ENCODE measurements at places on chromosomes 7 and 10.

DNA sequence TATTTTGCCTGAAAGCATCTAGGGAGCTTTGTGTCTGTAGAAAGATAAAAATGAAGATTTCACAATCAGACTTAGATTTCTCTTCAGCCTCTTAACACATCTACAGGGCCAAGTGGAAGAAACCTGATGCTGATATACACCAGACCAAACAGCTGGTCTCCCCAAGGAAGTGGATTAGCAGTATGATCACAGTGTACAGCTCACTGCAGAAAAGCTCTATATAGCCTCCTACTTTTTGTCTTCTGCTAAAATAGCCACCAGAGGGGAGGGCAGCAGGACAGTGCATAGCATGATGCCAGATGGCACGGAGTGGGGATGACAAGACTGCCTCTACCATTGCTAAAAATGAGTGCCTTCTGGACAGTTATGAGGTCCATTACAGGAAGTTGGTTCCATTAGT, 16.0 kb downstream of the FAM13C start:
- no peak for DNase-seq

- no peak for DNase-seq
These were observed 75.0 kb upstream of the CTBP2 start for GRCh38 chr10:125235093-125236069.

DNA sequence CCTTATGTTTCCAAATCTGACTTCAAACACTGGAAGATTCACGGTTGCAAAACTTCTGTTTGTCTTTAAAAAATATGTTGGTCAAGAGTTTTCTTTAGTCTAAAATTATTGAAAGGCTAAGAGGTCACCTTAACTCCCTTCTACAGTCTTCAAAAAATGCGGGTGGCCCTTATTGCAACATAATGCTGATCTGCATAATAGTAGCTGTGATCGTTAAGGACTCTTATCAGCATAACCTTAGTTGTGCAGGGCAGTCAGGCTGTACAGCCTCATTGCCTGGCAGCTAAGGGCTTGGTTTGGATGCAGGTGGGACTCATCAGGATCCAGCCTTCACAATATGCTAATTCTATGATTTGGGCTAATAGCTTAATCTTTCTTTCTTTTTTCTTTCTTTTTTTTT, 15.0 kb downstream of the KIAA1217 start:
- DNase-seq = no peak

- DNase-seq = no peak
These were observed 51.6 kb upstream of the RPA3 start for GRCh38 chr7:7769710-7770627.

- peak; percentile 49 for DNase-seq
These were observed 72.1 kb upstream of the STARD3NL start for GRCh38 chr7:38105874-38106483.

DNA sequence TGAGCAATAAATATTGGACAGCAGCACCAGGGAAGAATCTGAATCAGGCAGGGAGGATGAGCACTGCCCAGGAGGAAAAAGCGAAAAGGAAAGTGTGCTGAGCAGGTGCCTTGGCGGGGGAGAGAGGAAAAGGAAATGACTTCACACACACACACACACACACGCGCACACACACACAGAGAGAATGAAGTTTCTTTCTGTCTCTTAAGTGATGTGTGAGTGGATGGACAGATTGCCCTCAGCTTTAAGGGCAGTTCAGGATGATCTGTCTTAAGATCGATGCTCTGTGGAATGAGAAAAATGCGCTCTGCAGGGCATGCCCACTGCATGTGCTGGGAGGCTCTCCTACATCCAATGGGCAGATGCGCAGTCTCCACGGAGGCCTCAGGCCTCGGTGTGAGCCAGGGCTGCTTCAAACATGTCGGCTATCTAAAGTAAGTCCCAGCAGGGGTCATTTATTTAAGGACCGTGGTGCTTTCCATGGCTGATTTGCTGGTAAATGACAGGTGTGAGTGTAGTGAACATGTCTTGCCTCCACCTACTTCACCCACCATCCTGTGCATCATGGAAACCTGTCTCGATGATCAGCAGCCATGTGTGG, 2.5 kb upstream of the ACBD5 start:
- peak; percentile 87 for DNase-seq

DNA sequence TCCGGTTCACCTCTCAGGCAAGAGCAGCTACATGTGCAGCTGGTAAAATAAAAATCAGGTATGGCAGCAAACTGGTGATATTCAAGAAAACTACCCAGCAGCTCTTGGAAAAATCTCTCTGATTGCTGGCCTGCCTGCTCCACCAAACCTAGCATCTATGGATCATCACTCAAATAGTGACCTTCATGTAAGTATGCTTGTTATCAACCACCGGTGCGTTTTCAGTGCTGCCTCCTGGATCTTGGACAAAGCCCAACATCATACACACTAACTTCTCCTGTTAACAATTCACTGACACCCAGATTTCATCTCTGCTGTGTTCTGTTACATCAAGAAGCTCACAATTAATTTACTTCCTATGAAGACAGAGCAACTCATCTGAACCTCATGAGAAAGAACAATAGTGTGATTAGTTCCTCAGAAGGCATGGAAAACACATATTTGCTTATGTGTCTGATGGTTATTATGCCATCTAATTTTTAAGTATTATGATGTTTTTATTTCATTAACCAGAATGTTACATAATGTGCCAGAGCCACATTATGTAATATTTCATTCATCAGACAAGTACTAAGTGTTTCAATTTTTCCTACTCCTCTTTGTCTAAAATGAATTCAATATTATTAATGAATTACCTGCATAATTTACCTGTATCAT, 8.8 kb downstream of the CDK6 start:
- no peak for DNase-seq

DNA sequence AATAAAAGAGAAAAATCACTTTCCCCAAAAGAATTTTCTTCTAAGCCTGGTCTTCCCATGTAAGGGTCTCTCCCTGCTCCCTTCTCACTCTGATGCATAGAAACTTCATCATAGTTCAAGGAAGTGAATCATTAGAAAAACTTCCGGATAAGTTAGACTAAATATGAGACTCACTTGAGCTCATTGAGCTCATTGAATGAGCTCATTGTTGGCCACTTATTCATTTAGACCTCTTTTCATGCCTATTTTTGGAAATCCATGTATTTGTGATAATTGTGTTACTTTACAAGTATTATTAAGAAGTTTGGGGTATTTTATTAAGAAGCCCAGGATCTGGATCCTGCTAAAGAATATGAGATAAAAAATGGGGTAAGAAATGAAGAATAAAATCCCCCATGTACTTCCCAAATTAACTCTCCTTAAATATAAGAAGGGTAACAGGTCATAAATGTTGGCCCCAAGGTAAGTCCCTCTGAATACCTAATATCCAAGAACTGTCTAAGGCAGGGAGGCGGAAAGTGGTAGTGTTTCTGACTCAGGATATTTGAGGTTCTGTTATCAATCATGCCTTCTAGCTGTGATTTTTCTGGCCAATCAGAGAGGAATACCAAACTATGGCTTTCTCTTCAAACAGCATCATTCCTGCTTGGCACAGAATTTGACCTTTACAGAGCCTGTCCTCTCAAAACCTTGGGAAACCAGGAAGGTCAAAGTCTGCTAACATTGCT, 236.5 kb upstream of the PTN start:
- no peak for DNase-seq

GRCh38 chr10:58508316-58508715, 4.4 kb upstream of the BICC1 start:
- DNase-seq = no peak

GRCh38 chr7:29177963-29178600, 16.5 kb upstream of the CHN2 start:
- DNase-seq = peak; percentile 22

- no peak for DNase-seq
These were observed 50.2 kb downstream of the NDUFB2 start for GRCh38 chr7:140746751-140747150.

DNA sequence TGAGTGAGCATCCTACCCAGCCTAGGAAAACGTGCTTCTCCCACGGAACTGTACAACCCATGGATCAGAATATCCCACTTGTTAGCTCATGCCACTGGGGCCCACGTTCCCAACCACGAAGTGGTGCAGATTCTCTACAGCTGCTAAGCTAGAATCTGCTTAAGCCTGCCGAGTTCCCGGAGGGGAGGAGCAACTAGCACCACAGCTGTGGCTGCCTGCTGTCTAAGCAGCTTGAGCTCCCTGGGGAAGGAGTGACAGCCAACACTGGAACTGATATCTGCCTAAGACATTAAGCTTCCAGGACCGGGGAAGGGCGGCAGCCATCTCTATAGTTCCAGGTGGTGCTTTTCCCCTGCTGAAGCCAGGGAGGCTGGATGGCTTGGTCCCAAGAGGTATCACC, 334.7 kb upstream of the CHRM2 start:
- no peak for DNase-seq

DNA sequence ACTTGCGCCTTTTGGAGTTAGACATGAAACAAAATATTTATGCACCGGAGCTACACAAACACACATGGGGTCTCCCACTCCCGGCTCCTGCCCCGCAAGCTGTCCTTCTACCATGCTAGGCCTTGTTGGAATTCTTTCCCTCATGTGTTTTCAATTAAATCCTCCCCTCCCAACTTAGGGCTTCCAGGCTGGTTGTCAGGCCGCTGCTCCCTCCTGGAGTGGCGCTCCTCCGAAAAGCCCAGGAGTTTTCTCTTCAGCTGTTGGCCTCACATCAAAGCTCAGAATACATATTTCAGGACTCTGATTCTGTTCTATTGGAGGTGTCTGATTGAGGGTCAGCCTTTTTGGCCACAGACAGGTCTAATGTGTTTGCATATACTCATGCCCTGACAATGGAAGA, 113.3 kb downstream of the FANK1 start:
- no peak for DNase-seq

DNA sequence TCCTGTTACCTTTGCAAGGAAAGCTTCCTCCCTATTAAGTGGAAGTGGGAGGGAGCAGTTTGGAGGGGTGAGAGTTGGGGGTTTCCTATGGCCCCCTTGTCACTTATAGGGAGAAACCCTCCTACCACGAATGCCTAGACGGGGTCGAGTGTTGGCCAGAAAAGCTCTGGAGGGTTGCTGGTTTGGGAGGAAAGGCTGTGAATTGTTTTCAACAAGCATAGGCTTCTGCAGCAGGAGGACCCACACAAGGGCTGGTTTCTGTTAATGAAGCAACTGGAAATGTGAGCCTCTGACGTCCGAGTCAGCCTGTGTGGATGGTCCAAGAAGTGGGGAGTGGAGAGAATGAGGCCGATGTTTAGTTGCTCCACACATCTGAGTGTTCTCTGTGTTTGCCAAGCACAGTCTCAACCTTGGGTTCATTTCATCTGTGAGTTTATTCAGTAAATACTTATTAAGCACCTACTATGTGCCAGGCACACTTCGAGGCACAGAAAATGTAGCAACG, 37.3 kb upstream of the LEP start:
- no peak for DNase-seq

- DNase-seq = no peak
These were observed 95.0 kb downstream of the CDCA7L start for GRCh38 chr7:21850531-21851285.

DNA sequence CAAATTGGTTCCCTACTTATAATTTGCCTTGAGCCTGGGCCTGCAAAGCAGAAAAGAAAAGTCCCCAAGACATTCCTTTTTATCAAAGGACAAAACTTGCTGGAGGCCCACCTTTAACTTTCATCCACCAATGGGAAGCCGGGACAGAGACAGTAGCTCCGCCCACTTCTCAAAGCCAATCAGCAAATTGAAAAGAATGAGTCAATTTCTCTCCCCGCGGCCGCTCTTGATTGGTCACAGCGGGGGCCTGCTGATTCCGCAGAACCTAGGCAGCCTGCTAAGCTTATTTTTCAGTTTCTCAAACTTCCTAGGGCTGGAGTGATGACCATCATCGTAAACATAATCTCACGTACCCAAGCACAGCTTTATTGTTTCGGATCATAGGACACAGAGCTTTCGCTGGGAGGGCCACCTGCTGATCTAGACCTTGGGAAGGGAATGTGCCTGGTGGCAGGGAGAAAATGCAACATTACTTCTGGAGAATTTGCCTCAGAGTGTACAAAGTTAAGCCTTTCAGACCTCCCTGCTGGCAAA, at the start of gene SLC13A4:
SLC13A4 (minus strand) TSS at position 51 of the 534 bp plus-strand sequence. CDS start 690 bp downstream, outside the sequence.
- no peak for DNase-seq

GRCh38 chr7:18547509-18548187, 52.1 kb downstream of the HDAC9 start:
- DNase-seq = no peak

DNA sequence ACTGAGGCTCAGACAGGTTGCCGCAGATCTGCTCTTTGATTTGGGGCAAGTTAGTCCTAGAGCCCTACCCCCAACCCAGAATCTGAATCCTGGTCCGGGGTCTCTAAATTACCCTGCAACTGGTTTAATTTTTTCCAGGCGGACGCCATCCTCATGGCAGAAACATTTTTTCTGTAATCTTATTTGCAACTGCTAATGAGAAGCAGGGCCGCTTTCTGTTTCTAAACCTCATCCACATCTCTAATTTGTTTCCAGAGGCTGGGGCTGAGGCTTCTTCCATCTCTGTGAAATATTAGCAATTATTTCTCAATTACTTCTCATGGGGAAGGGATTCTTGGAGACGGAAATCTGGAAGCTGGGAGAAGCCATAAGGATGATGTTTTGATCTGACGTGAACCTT, 261.6 kb downstream of the RPS24 start:
- no peak for DNase-seq

GRCh38 chr10:24360282-24361127, 151.6 kb downstream of the KIAA1217 start:
- DNase-seq = peak; percentile 58

DNA sequence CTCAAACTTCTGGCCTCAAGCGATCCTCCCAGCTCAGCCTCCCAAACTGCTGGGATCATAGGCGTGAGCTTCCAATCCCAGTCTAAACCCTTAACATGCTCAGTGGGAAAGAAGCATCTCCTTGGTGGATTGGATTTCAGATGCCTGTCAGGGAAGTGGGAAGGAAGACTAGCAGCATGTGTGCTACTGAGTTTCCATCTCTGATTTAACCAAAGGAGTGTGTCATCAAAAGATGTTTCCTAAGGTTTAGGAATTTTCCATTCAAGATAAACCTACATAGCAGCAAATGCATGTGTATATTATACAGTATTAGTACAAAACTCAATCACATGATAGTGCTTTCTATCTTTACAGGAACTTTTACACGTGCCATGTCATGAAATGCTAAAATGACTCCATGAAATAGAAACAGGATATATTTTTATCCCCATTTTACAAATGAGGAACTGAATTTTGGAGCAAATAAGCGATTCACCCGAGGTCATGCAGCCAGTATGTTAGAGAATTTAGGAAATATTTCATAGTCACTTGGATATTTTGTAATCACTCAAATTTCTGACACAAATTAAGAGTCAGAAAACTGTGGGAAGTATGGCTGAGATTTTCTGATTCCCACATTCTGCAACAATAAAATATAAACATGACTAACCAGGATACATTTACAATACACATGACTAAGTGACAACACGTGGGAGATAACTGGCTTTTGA, 11.4 kb upstream of the TMEM26 start:
- no peak for DNase-seq

- no peak for DNase-seq
These were observed 111.5 kb downstream of the CCNY start for GRCh38 chr10:35447693-35448407.

- no peak for DNase-seq
These were observed 230.9 kb upstream of the AGK start for GRCh38 chr7:141320287-141320686.
